ENCODE measurements at places on chromosomes 4 and X.

GRCh38 chr4:18198653-18199052 lies 177.1 kb upstream of the LCORL start:
- DNase-seq, result no peak

GRCh38 chrX:102126863-102127262 lies 1.4 kb downstream of the TCEAL2 start:
- no peak for DNase-seq

- DNase-seq, result no peak
Observed at GRCh38 chr4:151407466-151408379, 1.3 kb upstream of the FHIP1A start.

DNA sequence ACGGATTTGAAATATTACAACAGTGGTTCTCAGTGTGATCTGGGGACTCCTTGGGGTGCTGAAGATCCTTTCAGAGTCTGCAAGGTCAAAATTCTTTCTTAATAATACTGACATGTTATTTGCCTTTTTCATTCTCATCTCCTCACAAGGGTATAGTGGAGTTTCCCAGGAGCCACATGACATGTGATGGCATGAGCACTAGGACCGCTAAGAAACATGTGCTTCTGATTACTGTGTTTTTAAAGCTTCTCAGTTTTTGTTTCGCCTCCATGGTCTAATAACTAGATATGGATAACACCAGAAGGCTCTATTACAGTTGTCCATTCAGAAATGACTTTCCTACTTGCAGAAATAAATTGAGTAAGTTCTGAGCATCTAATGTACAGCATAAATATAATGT lies 156.1 kb downstream of the RAB28 start:
- no peak for DNase-seq

Data from C1 segment of cervical spinal cord (tissue), 14 donors.